ENCODE measurements at places on chromosomes 1 and 21.

DNA sequence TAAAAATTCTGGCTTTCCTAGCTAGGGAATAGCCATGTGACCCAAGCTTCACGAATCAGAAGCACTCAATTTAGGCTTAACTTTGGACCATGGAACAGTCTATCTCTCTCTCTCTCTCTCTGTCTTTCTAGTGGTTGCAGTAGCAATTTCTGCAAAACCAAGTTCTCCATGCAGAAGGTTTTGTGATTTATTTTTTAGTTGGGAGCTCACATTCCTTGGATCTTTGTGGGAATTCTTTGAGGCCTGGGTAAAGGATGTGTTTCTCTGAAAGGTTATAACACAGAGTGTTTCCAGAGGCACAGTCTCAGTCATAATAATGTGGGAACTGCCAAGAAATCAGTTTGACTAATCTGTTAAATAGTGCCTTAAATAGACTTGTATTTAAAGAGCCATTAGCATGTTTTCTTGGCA lies 112.3 kb upstream of the COL11A1 start:
- DNase-seq = peak; percentile 98

DNA sequence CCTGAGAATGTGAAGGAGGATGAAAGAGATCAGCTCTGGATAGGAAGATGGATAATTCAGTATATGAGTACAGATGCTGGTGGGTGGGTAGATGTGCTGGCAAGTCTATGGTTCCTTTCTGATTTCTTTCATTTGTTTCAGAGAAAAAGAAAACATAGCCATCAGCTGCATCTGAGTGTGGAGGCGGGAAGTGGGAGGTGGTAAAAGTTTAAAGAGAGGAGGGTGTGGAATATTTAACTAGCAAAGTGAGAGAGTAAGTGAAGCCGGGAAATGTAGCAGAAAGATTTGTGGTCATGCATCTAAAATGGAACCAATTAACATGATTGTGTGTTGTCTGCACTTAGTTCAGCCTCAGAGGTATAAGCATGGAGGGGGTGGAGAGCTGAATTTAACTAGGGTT lies 16.4 kb downstream of the RPE65 start:
- DNase-seq = no peak

GRCh38 chr1:172431721-172432192 lies 11.3 kb downstream of the C1orf105 start:
- no peak for DNase-seq

GRCh38 chr1:32780628-32781234 lies 36.4 kb downstream of the YARS1 start:
- no peak for DNase-seq

- peak; percentile 28 for DNase-seq
Measured at GRCh38 chr21:25625036-25625435, 14.0 kb upstream of the JAM2 start.

Measured in astrocyte (in vitro differentiated cells and primary cell).